ENCODE measurements at places on chromosomes 1 and 21.
A peak's percentile ranks its signal among the peaks of the same experiment; 100 is the strongest.

DNA sequence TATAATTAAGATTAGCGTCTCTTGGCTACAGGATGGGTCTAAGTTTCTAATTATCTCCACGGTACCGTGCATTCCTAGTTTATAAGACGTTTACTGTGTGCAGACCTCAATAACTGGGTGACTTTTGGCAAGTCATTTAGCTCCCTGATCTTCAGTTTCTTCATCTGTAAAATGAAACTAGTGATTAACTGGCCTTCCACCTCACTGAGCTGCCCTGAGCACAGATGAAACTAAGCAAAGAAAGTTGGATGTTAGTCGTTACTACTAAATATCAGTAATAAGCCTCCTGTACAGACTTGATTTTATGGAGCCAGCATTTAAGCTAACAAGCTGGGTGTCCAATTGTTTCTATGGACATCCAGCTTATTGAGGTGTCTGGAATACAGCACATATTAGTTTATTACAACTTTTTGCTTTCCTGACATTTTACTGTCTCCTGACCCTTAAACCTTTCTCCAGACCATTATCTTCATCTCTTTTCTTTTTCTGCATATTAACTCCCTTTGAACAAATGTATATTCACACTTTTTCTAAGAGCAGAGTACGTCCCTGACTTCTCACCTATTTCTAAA is 1.1 kb downstream of the CR2 start:
- DNase-seq, result no peak

GRCh38 chr1:8097077-8097799 is 71.1 kb upstream of the ERRFI1 start:
- DNase-seq, result no peak

DNA sequence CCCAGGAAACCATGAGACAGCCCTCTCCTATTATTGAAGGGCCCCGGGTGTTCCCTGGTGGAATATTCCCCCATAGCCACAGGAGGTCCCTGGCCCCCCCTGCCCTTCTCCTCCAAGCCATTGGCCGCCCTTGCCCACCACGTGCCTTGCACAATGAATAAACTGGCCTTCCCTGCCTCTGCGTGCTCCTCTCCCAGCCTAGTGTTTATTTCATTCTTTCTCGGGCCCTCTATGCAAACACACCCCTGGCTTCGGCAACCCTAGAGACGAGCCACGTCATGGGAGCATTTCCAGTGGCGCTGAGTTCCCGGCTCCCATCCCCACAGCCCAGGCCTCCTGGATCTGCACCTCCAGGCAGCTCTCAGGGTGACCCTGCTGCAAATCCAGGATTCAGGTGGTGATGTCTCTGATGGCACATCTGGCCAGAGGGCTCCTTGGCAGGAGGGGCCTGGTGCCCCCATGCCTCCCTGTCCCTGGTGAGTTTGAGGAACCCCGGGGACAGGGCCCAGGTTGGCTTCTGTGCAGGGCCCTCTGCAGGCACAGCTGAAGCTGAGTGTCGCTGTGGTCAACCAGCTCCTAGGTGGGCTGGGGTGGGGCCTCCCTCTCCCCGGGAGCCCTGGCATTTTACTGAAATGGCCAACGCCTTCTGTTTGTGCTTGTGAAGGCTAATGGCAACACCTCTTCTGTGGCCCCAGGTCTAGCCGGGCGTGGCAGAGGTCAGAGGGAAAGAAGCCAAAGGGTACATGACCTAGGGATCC is 6.2 kb downstream of the KRTAP10-12 start:
- no peak for DNase-seq

DNA sequence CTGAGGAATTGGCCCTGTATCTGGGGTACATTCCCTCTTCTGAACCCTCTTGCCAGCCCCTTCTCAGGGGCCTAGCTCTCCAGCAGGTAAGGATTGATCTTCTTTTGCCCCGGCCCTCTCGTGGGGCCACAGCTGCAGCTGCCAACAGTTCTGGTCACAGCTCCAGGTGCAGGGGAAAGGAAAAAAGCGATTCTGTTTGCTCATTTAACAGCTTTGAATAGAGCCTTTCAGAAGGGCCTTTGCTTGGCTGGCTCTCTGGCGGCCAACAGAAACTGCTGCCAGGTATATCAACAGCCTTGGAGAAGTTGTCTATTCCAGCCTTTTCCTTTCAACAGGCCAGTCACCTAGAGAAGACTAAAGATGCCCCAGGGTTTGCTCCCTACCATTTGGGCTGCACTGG is 16.1 kb upstream of the FMOD start:
- DNase-seq, result no peak

- peak; percentile 67 for DNase-seq
These were observed 39.6 kb upstream of the LBR start for GRCh38 chr1:225467193-225468020.
